ENCODE measurements at places on chromosomes 11 and 22.

DNA sequence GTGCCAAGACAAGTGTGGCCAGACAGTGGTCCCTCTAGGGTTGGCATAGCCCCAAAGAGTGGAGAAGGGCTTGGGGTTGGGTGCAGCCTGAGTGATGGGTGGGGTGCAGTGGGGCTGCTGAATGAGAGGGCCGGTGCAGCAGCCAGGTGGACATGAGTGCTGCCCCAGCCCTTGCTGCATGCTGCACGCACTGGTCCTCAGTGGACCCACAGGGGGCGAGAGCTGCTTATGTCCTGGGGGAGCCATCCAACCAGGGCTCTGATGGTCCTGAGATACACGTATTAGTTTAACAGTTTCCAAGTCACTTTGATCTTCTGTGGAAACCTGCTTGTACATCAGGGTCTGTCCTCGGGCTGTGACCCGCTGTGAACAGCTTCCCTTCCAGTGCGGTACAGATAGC lies 23.9 kb upstream of the ACR start:
- DNase-seq: no peak

DNA sequence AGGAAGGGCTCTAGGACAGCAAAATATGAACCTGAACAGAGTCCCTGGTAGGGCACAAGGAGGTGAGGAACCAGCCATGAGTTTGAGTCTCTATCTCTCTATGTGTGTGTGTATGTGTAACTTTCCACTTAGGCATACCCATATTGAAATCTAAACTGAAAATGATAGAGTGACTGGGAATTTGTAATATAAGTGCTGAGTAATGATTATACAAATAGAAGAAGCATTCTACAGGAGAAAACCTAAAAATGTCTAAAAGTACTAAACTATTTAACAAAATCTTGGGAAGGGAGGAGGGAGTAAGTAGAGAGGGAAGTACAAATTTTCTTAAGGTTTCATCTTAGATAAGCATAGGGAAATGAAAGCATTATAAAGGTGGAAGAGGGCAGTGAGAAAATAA lies 97.1 kb upstream of the ZC3H12C start:
- no peak for DNase-seq

DNA sequence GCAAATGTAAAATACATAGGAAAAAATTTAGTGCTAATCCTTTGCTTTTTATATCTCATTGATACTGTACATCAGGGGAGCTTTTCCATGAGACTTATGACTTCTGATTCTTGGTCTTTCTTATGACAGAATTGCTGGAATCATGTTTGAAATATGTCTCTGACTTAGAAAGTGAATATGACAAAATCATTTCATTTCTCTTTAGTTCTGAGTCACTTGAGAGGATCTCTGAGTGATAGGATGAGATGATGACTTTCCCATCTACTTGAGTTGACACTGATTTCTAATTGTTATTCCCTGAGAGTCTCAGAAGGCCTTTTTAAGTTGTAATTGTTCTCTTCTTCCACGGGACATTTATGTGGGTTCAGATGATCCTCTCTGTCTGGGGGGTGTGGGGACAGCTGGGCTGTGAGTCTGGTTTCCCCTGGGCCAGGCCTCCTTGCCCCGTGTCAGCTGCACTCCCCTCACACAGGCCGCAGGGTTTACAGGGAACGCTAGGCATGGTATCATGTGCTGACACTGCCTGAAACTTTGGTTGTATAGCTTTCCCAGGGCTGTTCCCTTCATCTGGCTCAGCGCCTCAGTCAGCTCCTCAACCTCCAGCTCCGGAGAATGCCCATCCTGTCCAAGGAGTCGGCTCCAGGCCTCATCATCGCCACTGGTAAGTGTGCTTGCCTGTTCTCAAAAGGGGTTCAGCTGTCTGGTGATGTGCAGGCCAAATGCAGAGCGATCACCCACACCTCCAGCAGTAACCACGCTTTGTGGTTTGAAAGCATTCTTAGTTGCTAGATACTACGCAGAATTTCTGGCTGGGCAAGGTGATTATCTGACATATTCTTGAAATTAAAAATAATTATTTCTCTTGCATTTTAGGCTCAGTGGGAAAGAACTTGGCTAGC lies 69.5 kb upstream of the SORL1-AS1 start:
- DNase-seq: no peak

GRCh38 chr11:101807531-101807930 lies 107.3 kb upstream of the CEP126 start:
- no peak for DNase-seq

- DNase-seq: no peak
Measured at GRCh38 chr11:55652560-55652959, 4.4 kb downstream of the OR4S2 start.

GRCh38 chr22:39169797-39170466 lies 17.5 kb upstream of the CBX7 start:
- DNase-seq: no peak

- no peak for DNase-seq
Measured at GRCh38 chr11:40987776-40988435, 471.5 kb downstream of the LRRC4C start.

DNA sequence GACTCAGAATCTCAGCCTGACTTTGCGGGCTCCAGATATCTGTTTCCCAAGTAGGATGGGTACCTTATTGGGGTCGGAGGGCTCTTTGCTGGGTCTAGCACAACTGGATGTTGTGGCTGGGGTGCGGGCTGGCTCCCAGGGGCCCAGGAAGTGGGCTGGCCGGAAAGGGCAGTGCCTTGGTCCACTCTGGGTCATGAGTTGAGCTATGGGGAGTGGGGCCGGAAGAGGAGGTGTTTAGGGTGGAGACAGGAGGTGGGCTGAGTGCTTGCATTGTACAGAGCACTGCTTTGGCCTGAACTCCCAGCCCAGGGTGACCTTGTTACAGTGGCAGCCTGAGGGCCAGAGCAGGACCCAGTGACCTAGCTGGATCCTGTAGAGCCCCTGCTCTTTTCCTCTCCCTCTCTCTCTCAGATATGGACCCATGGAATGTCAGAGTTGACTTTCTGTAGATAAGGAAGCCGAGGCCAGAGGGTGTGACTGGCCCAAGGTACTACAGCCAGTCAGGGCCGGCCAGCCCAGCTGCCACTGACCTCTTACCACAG lies 13.2 kb downstream of the PHLDB1 start:
- no peak for DNase-seq

GRCh38 chr11:20002312-20003216 lies 157.7 kb downstream of the DBX1 start:
- DNase-seq: no peak

- no peak for DNase-seq
Measured at GRCh38 chr11:124898711-124899110, 1.0 kb upstream of the ROBO4 start.

DNA sequence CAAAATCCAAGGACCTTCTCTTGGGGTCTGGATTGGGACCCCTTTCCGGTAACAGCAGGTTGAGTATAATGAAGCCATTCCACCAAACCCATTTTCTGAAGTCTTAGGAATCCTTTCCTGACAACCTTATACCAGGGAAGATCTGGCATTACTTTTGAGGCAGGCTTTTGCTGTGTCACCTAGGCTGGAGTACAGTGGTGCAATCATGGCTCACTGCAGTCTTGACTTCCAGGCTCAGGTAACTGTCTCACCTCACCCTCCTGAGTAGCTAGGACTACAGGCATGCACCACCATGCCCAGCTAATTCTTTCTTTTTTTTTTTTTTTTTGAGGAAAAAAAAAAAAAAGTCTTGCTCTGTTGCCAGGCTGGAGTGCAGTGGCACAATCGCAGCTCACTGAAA lies 55.8 kb upstream of the TREH start:
- no peak for DNase-seq

Data from GM12892 (cell line).